Breast epithelium (tissue), 4 donors: ENCODE measurements at places on chromosomes 2 and 18. TPM values are rescaled to one million over a fixed set of nuclear protein-coding genes. Genes with fewer than 3 reads are reported as not detected.
A peak's percentile ranks its signal among the peaks of the same experiment; 100 is the strongest.

POTEI gene
- 1.2 TPM for total RNA-seq

CEP192 gene
- total RNA-seq, result 19.8 TPM

DNA sequence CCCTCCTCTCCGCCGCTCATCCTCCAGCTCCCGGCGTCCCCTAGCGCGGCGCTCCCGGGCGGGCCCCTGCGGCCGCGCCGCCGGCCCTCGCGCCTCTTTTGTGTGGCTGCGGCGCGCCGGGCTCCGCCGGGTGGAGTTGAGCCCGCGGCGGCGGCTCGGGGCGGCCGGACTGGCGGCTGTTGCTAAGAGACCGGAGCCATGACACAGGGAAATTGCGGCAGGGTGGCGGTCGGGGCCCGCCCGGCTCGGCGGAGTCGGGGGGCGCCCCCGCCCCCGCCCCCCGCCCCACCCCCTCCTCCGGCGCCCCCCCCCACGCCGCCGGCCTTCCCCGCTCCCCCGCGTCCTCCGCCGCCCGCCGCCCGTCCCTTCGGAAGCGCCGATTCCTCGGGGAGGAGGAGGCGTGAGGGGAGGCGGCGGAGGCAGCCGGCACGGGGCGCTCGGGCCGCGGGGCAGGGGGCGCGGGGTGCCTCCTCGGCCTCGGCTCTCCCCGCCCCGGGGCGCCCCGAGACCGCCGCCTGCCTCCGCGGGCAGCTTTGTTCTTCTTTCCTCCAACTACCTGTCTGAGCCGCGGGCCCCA lies at the start of gene TMEM200C:
Gene TMEM200C, minus strand, starts transcription at position 224 of the 577 bp plus-strand sequence. CDS start 3,459 bp downstream, outside the sequence.
- H3K4me1 ChIP-seq, result no peaks in the 10 kb centered on the region
- H3K36me3 ChIP-seq, result no peaks in the 10 kb centered on the region
- H3K27ac ChIP-seq, result peak within 1 kb of the TSS; percentile 82
- peak within 1 kb of the TSS; percentile 49 for H3K4me3 ChIP-seq
- peaks cover 26% of the 10 kb centered on the region for H3K27me3 ChIP-seq

DNA sequence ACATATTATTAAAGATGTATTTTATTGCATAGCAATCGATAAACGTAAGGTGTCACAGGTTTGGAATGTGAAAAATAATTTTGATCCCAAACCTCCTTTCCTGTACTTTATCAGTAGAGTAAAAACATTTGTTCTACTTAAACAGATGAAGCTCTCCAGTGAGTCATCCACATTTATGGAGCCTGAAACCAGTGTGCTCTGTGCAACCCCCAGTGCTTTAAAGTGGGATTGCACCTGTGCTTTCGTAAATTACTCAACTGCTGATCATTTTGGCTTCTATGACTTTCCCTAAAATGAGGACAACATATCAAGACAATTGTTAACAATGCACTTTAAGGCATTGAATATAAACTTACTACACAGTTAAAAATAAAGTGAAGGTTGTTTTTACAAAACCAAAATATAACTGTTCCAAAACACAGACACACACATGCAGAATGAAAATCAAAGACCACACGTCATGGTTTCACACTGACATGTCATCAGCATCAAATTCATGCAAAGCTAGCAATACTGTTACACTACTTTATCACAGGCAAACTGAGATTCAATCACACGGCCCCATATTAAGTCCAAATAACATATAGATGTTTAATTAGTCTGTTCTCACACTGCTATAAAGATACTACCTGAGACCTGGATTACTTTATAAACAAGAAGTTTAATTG lies 9.7 kb downstream of the TMEM18 start:
- no peak overlapping the region for H3K27ac ChIP-seq
- no peaks in the 10 kb centered on the region for H3K4me1 ChIP-seq
- H3K27me3 ChIP-seq, result no peaks in the 10 kb centered on the region
- DNase-seq, result no peak
- H3K4me3 ChIP-seq, result no peak overlapping the region

DNA sequence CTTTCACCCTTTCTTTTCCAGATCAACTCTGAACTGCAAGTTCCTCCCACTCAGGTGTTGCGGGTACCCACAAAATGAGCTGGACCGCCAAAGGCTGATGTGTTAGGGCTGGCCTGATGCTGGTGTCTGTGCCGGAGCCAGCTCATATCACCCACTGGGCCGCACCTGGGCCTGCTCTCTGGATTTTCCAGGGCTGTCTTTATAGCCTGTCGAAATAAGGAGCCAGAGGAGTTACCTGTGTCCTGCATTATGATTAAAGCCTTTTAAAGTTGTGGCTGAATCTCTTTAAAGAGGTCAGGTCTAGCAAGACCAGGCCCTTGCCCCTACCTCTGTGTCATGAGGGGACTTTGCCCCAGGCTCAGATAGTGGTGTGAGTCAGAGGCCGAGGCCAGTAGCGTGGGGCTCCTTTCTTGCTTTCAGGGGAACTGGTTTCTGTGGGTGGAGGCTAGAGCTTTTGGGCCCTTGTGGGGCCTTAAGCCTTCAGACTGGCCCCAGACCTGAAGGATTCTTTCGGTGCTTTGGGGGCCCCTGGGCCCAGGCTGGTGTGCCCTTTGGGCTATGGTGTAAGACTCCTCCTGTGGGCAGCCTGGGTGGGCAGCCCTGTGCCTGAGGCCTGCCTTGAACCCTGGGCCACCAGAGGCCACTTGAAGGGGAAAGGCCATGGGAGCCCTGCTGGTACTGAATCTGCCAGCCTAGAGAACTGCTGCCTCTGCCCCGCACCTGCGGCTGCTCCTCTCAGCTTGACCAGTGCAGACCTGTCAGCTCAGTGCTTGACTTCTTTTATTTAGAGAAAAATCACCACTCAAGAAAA lies 21.3 kb downstream of the OTOF start:
- H3K4me1 ChIP-seq, result no peaks in the 10 kb centered on the region
- no peak for DNase-seq
- no peaks in the 10 kb centered on the region for H3K36me3 ChIP-seq
- no peak overlapping the region for H3K4me3 ChIP-seq

GRCh38 chr2:26298286-26298637 lies 47.7 kb upstream of the SELENOI start:
- no peaks in the 10 kb centered on the region for H3K36me3 ChIP-seq
- H3K4me1 ChIP-seq, result peaks cover 4% of the 10 kb centered on the region
- H3K4me3 ChIP-seq, result peak overlapping the region; percentile 56
- H3K27me3 ChIP-seq, result no peaks in the 10 kb centered on the region
- H3K27ac ChIP-seq, result peak overlapping the region; percentile 92

DNA sequence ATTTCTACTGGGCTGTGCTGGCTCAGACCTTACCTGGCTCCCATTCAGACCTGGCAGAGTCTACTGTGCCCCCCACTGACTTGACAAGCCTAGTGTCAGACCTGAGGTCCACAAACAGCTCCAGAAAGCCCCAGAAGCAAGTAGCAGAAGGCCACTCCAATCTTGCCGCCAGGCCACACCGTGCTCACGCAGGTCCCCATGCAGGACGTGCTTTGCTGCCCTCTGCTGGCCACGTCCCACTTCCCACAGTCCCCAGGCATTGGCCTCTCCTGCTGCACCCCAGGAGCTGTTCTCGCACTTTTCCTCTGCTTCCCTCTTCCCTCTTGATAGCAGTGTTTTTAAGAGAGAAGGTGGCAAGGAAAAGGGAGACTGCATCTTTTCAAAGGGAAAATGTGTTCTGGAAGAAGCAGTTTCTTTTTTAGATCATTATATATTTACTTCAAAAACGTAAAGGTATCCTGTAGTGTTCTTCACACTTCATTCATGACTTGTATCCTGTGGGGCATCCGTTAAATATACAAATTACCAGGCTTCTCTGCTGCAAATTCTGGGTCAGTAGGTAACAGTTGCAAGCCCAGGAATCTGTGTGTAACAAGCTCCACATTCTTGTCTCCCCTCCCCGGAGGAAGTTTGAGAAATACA lies 81.4 kb upstream of the PAPOLG start:
- no peak overlapping the region for H3K27ac ChIP-seq
- H3K36me3 ChIP-seq, result no peaks in the 10 kb centered on the region
- H3K4me1 ChIP-seq, result no peaks in the 10 kb centered on the region
- no peak overlapping the region for H3K4me3 ChIP-seq
- DNase-seq, result peak; percentile 81

DNA sequence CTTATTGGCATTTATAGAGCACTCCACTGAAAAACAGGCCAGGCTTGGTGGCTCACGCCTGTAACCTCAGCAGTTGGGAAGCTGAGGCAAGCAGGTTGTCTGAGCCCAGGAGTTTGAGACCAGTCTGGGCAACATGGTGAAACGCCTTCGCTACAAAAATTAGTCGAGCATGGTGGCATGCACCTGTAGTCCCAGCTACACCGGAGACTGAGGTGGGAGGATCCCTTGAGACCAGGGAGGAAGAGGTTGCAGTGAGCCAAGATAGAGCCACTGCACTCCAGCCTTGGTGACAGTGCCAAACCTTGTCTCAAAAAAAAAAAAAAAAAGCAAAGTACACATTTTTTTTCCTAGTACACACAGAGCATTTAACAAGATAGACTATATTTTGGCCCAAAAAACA lies 96.1 kb downstream of the TGIF1 start:
- H3K27me3 ChIP-seq, result no peaks in the 10 kb centered on the region
- DNase-seq, result no peak
- no peaks in the 10 kb centered on the region for H3K4me1 ChIP-seq
- H3K4me3 ChIP-seq, result no peak overlapping the region
- no peak overlapping the region for H3K27ac ChIP-seq
- no peaks in the 10 kb centered on the region for H3K36me3 ChIP-seq

DNA sequence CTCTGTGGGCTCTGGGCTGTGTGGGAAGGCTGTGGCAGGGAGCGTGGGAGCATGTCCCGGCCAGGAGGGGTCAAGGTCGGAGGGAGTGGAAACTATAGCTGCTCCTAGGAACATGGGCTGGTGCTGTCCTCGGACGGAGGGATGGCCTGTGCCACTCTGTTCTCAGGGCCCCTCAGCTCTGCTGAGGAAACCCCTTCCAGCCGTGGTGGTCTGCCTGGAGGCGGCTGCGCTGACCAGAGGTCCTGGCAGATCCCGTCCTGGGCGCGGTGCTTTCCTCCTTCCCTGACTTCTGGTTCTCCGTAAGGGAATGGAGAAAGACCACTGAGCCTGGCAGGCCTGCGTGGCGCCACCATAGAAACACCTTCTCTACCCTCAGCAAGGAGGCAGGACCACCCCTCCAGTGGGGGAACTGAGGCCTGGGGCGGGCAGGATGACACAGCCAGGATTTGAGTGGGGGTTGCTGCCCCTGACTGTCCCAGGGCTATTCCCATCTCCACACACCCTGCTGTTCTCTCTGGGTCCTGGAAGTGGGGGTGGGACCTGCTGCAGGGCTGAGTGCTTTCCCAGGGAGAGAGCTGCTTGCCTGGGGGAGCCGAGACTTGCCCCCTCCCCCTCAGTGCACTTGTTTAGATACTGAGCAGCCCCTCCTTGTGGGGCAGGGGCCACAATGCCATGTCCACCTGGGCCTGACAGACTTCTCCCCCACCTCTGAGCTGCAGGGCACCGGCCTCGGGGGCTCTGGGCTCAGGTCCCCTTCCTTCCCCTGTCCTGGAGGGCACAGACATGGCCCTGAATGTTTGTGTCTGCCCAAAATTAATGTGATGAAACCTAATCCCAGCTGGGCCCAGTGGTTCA lies 301.0 kb upstream of the HS6ST1 start:
- H3K36me3 ChIP-seq, result no peaks in the 10 kb centered on the region
- no peak for DNase-seq
- no peaks in the 10 kb centered on the region for H3K4me1 ChIP-seq
- H3K27ac ChIP-seq, result no peak overlapping the region
- H3K27me3 ChIP-seq, result no peaks in the 10 kb centered on the region

- H3K4me1 ChIP-seq, result no peaks in the 10 kb centered on the region
- no peak overlapping the region for H3K27ac ChIP-seq
- no peak overlapping the region for H3K4me3 ChIP-seq
- H3K27me3 ChIP-seq, result no peaks in the 10 kb centered on the region
- no peaks in the 10 kb centered on the region for H3K36me3 ChIP-seq
These were observed 119.9 kb upstream of the SALL3 start for GRCh38 chr18:78859686-78860085.

GRCh38 chr2:79935771-79936657 lies 368.5 kb downstream of the LRRTM1 start:
- H3K36me3 ChIP-seq, result no peaks in the 10 kb centered on the region
- H3K27me3 ChIP-seq, result no peaks in the 10 kb centered on the region
- H3K4me1 ChIP-seq, result no peaks in the 10 kb centered on the region
- H3K4me3 ChIP-seq, result no peak overlapping the region
- no peak for DNase-seq

DNA sequence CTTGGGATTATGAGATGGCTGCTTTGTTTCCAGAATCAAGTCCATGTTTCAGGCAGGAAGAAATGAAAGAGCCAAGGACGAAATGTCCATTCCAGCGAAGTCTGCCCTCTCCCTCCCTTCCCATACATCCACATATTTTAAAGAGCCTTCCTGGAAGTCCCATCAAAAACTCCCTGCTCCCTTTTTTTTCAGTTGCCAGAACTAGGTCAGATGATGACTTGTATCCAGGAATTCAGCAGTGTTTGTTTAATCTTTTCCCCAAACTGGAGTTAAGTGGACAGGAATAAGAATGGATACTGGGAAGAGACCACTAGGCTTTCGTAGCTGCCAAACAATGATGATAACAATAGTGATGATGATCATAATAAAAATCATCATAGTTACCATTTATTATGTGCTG lies 198.7 kb downstream of the MEIS1 start:
- H3K4me1 ChIP-seq, result no peaks in the 10 kb centered on the region
- H3K36me3 ChIP-seq, result no peaks in the 10 kb centered on the region
- DNase-seq, result no peak
- no peak overlapping the region for H3K4me3 ChIP-seq
- no peaks in the 10 kb centered on the region for H3K27me3 ChIP-seq
- no peak overlapping the region for H3K27ac ChIP-seq

DNA sequence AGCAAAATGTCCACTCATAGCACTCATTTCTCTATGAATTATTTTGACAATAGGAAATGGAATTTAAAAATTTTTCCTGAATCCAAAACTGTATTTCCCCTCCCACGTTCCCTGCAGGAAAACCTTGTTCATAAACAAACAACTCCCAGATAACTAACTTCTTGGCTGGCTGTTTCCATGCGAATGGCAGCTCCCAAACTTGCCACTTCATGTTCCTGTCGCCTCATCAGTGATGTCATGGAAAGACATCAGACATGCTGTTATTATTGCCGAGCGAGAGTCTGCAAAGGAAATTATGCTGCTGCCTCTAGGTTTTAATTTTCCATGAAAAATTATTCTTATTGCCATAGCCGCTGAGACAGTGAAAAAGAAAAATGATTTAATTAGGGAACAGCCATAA lies 117.0 kb upstream of the RIOK3 start:
- no peak for DNase-seq
- H3K27ac ChIP-seq, result peak overlapping the region; percentile 38
- no peaks in the 10 kb centered on the region for H3K27me3 ChIP-seq
- H3K36me3 ChIP-seq, result no peaks in the 10 kb centered on the region
- H3K4me3 ChIP-seq, result no peak overlapping the region

DNA sequence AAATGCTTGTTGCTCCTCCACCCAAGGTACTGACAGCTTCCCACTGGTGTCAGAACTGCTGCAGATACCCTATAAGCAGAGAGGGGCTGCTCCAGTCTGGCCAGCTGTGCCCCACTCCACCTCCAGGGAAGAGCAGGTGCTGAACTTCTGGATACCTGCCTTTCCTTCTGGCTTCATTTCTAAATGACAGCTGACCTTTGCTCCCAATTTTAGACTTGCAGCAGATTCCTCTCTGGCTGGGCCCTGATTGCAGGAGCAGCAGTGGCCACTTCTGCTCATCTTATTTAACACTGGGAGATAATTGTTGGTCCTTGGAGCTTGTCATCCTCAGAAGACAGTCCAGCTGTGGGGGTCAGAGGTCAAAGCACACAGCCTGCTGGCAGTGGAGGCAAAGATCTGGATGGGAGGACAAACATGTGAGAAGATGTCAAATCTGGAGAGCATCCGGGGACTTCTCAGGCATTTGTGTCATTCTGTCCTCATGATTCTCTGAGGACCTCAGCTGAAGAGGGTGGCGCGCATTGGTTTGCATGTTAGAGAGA lies 38.9 kb downstream of the SETBP1 start:
- no peaks in the 10 kb centered on the region for H3K36me3 ChIP-seq
- no peak overlapping the region for H3K27ac ChIP-seq
- no peak for DNase-seq
- H3K4me3 ChIP-seq, result no peak overlapping the region
- H3K27me3 ChIP-seq, result no peaks in the 10 kb centered on the region
